ENCODE measurements at places on chromosomes 4 and X.

DNA sequence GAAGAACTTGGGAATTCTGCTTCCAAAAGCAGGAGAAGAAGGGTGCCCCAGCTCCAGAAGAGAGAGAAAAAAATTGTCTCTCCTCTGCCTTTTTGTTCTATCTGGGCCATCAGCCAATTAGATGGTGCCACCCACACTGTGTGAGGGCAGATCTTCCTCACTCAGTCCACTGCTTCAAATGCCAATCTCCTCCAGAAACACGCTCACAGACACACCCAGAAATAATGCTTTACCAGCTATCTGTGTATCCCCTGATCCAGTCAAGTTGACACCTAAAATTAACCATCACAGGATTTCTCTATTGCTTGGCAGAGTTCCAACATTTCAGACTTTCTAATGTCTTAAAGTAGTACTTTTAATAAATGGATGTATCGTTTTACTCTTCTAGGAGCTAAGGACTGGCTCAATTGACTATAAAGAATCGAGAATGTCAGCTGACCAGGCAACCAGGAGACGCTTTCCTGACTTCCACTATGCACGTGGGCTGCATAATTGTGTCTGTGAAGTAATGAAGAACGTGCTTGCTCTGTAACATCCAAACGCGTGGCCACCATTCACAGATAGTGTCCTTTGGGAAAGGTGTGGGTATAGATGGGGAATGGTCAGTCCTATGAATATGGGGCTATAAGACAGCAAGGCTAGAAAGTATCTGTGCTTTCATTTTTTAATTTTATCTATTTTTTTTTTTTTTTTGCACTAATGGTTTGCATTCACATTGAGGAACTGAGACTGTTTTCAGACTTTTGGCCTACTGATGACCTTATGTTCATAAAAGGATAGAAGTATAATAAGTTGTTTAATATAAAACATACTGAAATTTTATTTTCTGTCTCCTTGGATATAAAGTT lies 9.9 kb upstream of the SMIM20 start:
- DNase-seq: no peak

DNA sequence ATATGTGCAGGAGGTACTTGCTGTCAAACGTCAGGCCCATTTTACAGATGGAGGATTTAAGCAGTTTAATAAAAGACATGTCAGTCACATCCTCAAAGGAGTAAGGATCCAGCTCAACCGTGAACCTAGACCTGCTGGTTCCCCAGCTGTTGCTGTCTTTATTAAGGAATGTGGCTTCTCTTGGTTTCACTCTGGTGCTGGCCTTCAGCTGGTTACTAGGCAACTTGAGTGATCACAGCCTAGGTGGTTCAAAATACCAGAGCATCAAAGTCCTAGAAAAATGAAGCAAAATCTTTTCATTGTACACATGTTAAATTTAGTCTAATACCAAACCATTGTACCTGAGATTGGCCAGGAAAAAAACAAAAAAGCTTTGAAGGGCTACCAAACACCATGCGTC lies 32.7 kb upstream of the GLRA2 start:
- DNase-seq: no peak

DNA sequence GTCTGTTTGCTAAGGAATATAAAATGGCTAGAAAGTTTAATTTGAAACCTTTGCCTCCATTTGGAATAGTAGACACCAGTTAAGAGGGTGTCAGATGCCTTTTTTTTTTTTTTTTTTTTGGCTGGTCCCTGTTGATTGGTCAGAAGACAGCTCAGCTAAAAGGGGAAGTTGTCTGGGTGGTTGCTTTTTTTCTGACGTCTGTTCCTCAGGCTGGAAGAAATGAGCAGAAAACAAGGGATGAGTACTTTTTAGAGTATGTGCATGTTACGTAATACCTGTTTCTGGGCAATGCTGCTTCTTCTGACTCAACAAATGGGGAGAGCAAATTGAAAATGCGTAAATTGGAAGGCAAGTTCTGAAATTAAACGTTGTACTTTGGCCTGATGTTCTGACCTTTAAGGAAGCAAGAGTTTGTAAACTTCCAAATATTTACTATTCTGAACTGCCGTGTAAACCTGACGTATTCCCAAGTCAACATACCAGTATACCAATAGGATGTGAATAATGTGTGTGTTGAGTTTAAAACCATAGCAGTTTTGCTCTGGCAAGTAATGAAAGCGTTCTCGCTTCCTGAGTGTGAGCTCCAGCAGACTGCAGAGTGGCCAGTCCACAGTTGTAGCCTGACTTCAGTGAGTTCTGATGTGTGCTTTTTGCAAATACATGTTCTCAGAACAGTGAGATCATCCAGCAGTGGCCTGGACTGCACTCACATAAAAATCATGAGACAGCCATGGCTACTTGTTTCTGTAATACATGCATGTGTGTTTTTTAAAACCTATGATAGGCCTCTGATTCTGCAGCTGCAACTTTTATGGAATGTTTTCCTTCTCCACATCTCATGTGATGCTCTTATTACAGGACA lies 1.7 kb downstream of the SAT1 start:
- no peak for DNase-seq

DNA sequence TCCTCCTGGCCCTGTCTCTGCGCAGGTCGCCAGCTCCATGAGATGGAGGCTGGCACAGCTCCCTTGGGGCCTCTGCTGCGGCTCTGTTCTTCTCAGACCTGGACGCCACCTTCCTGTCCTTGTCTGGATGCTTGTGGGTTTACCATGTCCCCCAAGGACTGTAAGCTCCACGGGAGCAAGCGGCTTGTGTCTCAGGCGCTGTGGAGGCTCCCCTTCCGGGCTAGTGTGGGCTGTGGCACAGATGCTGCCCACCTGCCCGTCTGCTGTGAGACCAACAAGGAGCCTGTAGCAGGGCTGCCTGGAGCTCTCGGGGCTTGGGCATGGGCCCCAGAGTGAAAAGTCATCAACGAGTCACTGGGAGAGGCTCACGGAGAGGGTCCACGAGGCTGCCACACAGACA lies 25.2 kb downstream of the NAT8L start:
- no peak for DNase-seq

DNA sequence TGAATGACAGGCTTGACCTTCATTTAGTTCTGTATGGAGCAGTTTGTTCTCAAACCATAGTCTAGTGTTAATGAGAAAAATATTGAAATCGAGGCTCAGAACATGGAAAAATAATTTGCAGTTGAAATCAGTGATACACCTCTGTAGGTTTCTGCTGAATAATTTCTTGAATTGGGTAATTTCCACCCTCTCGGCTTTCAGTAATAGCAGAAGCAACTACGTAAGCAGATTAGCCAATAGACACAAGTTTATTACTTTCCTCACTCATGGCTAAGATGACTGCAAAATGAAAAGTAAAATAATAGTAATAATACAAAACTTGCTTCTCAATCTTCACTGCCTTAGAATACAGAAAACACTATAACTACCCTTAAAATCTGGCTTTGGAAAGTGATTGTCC lies 46.0 kb downstream of the USP38 start:
- no peak for DNase-seq

GRCh38 chr4:99537674-99538073 lies 26.2 kb downstream of the TRMT10A start:
- DNase-seq: no peak

DNA sequence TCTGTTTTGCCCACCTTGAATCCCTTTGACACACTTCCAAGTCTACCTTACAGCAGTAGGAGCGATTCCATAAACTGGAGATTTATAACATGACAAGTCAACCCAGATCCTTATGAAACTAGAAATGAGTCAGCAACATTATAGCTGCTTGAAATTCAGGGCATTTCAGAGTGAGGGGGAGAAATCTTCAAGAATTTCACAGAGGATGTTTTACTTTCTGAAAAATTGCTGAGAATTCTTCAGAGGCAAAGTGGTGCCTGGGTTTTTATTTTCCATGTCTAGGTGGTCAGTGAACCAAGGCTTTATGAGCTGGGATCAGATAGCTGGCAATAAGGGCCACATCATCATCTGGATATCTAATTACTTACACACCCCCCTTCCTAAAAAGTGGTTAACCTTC lies 119.8 kb downstream of the PPARGC1A start:
- DNase-seq: no peak

DNA sequence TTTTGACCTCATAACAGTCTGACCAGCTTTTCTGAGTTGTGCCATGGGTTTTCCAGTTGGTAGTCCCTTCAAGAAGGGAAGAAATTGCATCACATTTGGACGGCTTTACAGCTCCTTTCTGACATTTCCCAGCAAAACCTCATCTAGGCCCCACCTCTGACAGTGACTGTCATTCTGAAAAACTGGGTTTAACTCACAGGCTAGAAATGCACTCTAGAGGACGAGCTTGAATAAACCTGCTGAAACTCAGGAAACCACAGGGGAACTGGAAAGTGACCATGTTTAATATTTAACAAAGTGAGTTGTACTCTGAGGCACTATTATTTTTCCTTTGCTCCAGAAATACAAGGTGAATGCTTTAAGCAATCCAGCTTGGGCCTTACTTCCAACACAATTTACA lies 434.3 kb upstream of the RASGEF1B start:
- no peak for DNase-seq

- DNase-seq: no peak
These were observed 2.3 kb downstream of the HNRNPD start for GRCh38 chr4:82371497-82371896.

- no peak for DNase-seq
These were observed 56.7 kb upstream of the FGFBP2 start for GRCh38 chr4:16019649-16020048.

DNA sequence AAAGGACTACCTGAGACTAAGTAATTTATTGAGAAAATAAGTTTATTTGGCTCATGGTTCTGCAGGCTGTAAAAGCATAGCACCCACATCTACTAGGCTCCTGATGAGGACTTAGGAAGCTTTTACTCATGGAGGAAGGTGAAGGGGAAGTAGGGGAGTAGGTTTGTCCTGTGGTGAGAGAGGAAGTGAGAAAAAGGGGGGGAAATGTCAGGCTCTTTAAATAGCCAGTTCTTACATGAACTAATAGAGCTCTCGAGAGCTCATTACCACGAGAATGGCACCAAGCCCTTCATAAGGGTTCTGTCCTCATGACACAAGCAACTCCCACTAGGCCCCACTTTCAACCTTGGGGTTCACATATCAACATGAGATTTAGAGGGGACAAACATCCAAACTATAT lies 125.5 kb upstream of the NRK start:
- no peak for DNase-seq

GRCh38 chrX:150483356-150483985 lies 85.0 kb upstream of the MTM1 start:
- no peak for DNase-seq

GRCh38 chr4:38062776-38063097 lies 102.5 kb downstream of the PTTG2 start:
- no peak for DNase-seq

DNA sequence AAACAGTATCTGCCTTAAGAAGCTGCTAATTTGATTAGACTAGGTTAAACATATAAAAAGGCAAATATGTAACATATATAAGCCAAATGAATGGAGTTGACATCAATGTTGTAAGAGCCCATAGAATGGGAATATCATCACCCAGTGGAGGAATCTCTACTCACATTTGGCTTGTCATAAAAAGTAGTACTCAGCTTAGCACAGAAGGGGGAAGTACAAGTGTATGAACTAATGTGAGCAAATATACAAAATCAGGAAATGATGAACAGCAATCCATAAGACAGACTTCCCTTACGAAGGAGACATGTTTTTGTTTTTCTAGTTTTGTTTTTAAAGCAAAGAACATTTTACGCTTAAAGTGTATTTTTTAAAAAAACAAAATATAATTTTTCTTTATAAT lies 74.9 kb downstream of the MAB21L2 start:
- no peak for DNase-seq

DNA sequence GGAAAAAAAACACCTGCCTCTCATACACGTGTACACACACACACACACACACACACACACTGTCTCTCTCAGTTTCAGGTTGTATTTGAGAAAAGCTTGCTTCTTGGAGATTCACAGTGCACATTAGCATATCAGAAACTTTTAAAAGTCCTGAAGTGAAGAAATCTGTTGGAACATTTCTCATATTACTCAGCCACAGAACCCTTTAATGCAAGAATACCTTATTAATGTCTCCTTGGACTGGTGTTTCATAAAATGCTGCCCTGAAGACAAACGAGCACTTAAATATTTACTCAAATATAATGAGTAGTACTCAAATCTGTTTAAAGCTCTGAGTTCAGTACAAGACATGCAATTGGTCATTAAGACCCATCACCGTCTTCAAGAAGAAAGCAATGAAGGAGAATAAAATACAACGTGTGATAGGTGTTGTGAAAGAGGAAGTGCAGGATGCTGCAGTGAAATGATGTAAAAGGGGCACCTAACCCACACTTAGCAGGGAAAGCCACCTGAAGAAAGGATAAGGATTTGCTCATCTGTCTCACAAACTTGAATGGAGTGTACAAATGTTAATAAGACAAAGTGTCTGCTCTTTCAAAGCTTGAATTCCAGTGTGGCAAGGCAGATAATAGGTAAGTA lies 57.0 kb downstream of the DCLK2 start:
- no peak for DNase-seq

DNA sequence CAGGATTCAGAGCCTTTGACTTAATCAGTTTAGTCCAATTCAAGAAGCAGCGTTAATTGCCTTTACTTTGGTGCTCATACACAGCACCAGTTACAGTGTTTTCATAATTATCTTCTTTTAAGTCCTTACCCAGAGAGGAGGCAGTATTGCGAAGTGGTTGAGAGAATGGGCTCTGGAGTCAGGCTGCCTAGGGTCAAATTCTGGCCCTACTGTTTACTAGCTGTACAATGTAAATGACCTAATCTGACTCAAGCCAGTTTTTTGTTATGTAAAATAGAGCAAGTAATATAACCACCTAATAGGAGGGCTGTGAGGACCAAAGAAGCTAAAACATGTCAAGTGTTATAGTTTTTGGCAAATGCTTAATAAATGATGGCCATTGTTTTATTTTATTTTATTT lies 27.6 kb downstream of the WDR44 start:
- DNase-seq: no peak

GRCh38 chr4:184380707-184381106 lies 93.6 kb downstream of the IRF2 start:
- DNase-seq: no peak

GRCh38 chr4:172202480-172203076 lies 389.4 kb downstream of the GALNTL6 start:
- DNase-seq: no peak

- no peak for DNase-seq
These were observed 1216.8 kb upstream of the PABPC4L start for GRCh38 chr4:135418353-135418752.

- no peak for DNase-seq
These were observed 10.2 kb upstream of the INTU start for GRCh38 chr4:127622621-127622920.

DNA sequence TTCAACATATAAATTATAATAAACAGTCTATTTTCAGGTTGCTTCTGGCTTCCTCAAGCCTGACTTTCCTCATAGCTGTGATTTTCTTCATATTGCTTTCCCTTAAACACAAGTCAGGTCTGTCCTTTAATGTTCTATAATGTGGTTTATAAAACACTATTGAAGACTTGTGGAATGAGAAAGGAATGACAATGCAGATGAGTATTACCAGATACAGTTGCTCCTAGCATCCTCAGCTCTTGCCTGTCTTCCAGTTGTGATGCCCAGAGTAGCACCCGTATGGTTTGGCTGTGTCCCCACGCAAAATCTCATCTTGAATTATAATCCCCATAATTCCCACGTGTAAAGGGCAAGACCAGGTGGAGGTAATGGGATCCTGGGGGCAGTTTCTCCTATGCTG lies 265.7 kb upstream of the BOD1L1 start:
- no peak for DNase-seq

- DNase-seq: no peak
These were observed 12.9 kb downstream of the HHIP start for GRCh38 chr4:144658903-144659302.

GRCh38 chrX:44314259-44314734 lies 29.2 kb downstream of the EFHC2 start:
- no peak for DNase-seq

- DNase-seq: no peak
These were observed 75.6 kb downstream of the PRSS12 start for GRCh38 chr4:118277243-118277642.
